ENCODE measurements at places on chromosomes 1 and 21. TPM values are rescaled to one million over a fixed set of nuclear protein-coding genes. Genes with fewer than 3 reads are reported as not detected.

DNA sequence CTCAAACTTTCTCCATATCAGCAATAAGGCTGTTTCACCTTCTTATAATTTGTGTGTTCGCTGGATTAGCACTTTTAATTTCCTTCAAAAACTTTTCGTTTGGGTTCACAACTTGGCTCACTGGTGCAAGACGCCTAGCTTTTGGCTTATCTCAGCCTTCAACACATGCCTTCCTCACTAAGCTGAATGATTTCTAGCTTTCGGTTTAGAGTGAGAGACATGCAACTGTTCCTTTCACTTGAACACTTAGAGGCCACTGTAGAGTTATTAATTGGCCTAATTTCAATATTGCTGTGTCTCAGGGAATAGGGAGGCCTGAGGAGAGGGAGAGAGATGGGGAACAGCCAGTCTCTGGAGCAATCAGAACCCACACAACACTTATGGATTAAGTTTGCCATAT is 41.2 kb upstream of the IFNLR1 start:
- no peak for DNase-seq

DNA sequence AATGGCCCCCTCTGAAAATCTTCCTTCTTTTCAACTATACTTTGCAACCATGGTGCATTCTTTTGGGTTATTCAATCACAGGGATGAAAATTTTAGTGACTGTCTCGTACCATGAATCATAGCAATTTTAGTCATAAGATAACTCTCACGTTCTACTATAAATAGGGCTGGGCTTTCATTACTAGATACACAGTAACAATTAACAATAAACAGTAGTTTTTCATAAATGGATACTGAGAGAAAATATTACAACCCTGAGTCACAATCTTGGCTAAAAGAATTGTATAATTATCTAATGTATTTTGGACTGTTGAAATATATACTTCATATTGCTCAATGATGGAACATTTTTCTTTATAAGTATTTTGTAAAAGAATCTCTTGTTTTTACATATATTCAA is 96.1 kb downstream of the TEX35 start:
- DNase-seq: no peak

DNA sequence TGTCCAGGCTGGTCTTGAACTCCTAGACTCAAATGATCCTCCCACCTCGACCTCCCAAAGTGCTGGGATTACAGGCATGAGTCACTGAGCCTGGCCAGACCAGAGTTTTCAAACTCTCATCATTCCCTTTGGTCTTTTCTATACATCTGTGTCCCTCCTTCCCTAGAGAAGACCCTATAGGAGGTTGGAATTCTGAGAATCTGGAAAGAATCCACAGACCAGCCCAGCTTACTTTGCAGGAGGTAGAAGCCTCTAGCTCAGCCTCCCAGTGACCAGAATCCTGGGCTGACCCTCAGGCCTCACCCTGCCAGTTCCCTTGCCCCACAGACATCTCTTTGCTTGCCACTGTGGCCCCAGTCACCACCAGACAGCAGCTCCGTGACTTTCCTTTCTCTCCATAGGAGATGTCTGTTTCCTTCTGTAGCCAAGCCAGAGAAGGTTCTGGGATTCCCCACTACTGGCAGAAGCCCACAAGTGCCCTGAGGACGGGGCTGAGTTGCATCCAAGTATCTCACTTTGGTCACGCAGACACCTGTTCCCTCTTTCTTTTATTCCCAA is 34.7 kb upstream of the KHDRBS1 start:
- DNase-seq: peak; percentile 31

DNA sequence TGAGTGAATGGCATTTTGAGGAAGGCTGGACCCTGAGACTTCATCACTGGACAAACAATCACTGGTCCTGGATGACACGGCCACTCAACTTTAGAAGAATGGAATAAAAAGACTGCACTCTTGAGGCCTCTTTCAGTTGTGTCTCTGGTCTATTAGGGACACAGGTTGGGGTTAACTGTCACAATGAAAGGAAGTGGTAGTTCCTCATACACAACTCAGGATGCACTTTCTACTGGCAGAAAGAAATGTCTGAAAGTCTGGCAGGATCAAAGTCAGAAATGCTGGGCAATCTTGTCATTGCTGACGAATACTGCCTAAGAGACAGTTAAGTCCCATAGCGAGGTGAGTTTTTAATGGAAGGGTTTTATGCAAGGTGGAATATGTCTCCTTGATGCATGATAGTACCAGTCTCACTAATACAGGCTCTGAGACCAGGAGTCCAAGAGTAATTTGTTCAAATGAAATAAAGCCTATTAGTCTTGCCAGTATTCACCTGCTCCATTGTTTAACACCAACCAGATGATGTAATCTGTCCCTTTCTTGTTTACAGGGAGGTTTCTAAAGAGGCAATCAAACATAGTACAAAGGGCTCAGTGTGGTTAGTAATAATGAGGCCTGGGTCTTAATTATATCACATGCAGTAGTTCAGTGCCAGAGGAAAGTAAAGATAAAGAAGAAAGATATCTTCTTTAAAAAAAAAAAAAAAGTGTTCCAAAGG is 11.2 kb upstream of the RRP15 start:
- DNase-seq: peak; percentile 61

Gene GBP6
- total RNA-seq: not detected

Gene SPRR2D
- total RNA-seq: not detected

Gene HMGB4
- total RNA-seq: not detected

Gene LCE1E
- total RNA-seq: not detected

Gene CHI3L2
- total RNA-seq: not detected

Measured in neural progenitor cell (in vitro differentiated cells).